ENCODE measurements at places on chromosomes 3 and 15.

GRCh38 chr3:137148406-137148805 lies 190.6 kb downstream of the IL20RB start:
- no peak for DNase-seq

- DNase-seq, result peak; percentile 65
These were observed 45.7 kb upstream of the DUT start for GRCh38 chr15:48285329-48286214.

GRCh38 chr3:81161851-81162250 lies 599.6 kb downstream of the GBE1 start:
- DNase-seq, result no peak

GRCh38 chr3:48694610-48695392 lies 9.1 kb upstream of the NCKIPSD start:
- no peak for DNase-seq

DNA sequence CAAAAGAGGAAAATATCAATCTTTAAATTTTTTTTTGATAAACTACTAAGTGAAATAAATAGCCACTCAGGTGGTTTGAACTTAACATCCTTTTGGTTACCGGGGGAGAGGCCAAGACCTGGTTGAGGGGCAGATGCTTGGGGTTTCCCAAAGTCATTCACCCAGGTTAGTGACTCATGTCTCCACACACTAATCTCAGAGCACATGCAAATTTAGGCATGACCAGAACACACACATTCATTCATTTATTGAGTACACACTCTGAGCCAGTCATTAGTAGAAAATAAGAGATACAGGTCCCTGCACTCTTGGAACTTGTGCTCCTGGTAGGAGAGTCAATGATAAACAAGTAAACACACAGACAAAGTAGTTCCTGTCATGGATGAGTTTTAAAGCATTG lies 7.3 kb downstream of the ILDR1 start:
- no peak for DNase-seq

- no peak for DNase-seq
These were observed 61.3 kb downstream of the MYRIP start for GRCh38 chr3:39870706-39871105.

DNA sequence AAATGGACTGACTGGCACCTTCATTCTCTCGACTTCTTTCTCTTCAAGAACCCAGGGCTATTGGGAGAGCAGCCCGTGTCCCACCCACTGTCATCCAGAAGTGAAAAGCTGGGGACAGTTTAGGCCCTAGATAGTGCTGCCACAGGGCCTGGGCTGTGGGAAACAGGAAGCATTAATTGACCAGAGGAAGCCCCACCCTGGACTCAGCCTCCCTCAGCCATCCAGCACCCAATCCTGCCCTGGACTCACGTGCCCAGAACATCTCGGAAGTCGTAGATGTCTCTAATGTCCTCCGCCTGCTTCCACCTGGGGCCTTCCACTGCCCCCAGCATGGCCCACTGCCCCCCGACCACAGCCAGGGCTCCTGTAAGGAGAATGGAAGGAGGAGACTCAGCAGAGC lies 2.3 kb downstream of the CAMK1 start:
- no peak for DNase-seq

GRCh38 chr15:83207660-83208366 lies at the start of gene HDGFL3:
TSS of gene HDGFL3 (minus strand) at chr15:83207823. CDS start at chr15:83207414, 409 bp downstream.
- peak; percentile 88 for DNase-seq

Data from D341Med (cell line).